NCI-H748 treated with DMSO at 0.1 percent for 48 hours (cell line): ENCODE measurements at places on chromosomes 12 and 14.

DNA sequence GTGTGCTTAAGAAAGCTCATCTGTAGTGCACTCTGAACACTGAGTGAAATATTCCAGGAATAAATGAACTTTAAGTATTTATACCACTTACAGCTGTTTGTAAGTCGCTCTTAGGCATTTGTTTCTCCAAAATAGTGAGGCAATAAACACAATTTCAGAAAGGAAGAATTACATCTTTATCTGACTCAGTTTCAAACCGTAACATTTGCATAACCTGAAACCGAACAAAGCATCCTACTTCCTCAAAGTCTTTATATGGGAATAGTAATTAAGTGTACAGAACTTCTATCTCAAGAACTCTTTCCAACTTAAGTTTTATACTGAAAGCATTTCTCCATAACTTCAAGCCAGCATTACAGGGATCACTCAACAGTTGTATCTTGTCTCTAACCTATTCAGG lies 58.4 kb downstream of the SOX5 start:
- no peak for DNase-seq

DNA sequence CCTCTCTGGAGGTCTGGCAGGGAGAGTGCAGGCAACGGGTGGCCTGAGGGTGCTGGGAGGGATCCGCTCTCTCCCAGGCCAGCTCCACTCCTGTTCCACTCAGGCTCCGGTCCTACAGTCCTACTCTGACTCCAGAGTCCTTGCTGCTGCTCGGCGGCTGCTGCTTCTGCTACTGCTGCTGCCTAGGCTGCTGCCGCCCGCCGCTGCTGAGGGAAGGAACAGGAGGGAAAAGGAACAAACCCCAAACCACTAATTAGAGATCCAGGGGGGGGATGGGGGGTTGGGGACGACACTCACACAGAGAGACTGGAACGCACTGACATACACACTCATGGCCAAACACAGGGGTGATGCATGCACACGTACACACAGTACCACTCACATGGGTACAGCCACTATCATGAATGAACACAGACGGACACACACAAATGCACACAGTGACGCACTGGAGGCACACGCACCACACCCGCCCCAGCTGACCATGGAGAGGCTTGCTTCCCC lies at the start of gene SP7:
Gene SP7 (minus strand): TSS at position 174 of the 501 bp plus-strand sequence. CDS start 708 bp downstream, outside the sequence.
- no peak for DNase-seq

GRCh38 chr12:74286254-74286653 lies 251.4 kb upstream of the ATXN7L3B start:
- no peak for DNase-seq

GRCh38 chr14:74488786-74489397 lies 4.2 kb downstream of the NPC2 start:
- no peak for DNase-seq

GRCh38 chr12:115097416-115097815 lies 413.4 kb upstream of the TBX3 start:
- no peak for DNase-seq

- no peak for DNase-seq
These were observed 26.7 kb upstream of the RIN3 start for GRCh38 chr14:92486881-92487280.

DNA sequence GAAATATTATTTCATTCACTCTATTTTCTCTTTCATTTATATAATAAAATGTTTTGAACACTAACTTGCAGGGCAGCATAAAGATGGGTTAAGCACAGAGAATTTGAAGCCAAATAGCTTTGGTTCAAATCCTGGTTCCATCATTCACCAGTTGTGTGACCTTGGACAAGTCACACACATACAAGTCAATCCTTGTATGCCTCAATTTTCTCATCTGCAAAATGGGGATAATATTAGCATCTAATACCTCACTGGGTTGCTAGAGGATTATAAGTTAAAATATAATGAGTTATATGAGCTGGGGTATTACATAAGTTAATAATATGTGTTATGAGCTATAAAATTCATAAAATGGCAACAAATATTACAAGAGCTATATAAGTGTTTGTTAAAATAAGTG lies 94.9 kb downstream of the SOX5 start:
- no peak for DNase-seq

DNA sequence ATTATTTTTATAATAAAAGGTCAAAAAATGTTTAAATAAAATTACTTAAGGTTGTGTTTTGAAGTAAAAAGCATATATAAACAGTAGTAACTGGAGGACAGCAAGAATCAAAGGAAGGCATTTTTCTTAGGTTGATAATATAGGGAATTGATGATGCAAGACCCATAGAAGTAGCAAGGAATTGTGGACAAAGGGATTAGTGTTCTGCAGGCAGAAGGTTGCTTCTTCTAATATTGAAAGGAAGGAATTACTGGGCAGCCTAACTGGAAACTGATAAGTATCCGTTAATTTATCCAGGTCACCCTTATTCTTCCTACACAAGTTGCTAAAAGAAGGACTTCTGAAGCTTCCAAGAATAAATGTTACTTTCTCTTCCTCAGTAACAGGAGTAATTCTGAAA lies 54.5 kb upstream of the ALX1 start:
- no peak for DNase-seq

DNA sequence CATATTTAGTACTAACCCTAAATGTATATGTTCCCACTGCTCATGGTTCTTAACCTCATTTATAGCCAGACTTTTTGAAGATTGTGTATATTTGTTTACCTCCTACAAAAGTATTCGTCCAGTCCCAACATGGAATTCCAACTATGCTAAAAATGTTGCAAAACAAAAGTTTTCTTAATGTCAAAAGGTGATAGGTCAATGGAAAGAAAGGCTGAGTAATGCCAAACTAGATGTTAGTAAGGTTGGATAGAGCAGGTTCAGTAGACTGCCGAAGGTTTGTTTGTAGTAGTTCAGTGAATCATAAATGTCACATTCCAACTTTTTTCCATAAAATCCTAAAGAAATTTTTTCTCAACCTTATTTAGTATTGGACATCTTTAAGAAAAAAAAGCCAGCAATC lies 874.5 kb downstream of the FLRT2 start:
- DNase-seq, result no peak

- peak; percentile 40 for DNase-seq
These were observed 141.1 kb downstream of the ALG10 start for GRCh38 chr12:34163443-34163842.

DNA sequence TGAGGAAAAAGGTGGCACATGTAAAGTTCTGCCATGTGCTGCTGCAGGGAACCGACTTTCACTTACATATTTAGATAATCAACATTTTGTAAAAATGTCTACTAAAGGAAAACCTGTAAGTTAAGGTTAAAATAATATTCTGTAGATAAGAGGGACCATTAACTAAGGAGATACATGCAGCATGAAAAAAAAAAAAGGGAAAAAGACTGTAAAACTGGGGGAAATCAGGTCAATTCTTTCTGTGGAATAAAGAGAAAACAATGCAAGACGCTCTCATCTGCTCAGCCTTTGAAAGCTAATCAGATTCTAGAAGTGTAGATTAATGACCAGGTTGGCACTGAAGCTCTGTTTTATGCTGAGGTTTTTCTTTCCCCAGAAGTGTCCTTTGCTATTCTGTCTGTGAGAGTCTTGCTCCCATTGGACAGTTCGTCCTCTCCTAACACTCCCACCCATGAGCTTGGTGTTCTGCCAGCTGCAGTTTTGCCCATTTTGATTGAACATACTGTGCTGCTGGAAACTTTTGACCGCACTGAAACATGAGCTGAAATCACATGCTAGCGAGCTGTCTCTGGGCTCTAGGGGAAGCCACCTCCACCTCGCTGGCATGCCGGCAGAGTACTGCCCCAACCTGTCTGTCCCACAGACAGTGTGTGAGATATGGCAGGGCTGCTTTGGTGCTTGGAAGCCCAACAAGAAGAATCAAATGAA lies 39.7 kb downstream of the PPTC7 start:
- DNase-seq, result no peak

DNA sequence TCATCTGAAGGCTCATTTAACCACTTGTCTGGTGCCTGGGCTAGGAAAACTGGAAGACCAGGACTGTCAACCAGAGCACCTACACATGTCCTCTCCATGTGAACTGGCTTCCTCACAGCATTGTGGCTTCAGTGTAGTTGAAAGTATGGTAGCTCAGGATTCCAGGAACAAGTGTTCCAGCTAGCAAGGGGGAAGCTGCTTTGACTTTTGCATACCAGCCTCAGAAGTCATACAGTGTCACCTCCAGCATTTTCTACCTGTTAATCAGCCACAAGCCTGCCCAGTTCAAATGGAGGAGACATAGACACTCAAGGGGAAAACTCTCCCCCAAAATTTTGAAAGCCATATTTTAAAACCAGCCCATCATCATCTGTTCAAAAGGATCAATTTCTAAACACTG lies 212.8 kb upstream of the CAND1 start:
- DNase-seq, result no peak

GRCh38 chr12:53770281-53770680 lies 18.5 kb upstream of the CISTR start:
- DNase-seq, result no peak

GRCh38 chr12:20463913-20464524 lies 95.7 kb downstream of the PDE3A start:
- DNase-seq, result no peak

GRCh38 chr12:113870035-113870434 lies 96.1 kb downstream of the RBM19 start:
- no peak for DNase-seq

GRCh38 chr12:91001306-91001705 lies 3.5 kb downstream of the EPYC start:
- no peak for DNase-seq

- DNase-seq, result no peak
These were observed 929.8 kb downstream of the DIO2 start for GRCh38 chr14:79281244-79282152.

- no peak for DNase-seq
These were observed 115.2 kb upstream of the PELI2 start for GRCh38 chr14:56002876-56003625.

GRCh38 chr12:15206338-15206737 lies 14.9 kb downstream of the RERG start:
- no peak for DNase-seq

DNA sequence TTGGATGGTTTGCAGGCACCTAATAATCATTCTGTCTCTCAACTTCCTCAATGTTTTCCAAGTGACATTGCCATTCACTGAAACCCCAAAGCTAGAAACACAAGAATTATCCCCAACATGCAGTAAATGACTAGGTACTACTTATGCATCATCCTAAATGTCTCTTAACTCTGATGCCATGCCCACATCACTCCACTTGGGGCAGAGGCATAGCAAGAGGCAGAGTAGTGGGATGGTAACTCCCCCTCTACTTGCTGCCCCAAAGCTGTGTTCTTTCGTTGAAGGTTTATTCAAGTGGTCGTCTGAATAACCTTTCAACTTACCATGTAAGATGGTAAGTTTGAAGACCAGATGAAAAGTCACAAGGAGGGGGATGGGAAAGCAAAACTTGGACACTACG lies 77.9 kb upstream of the SOX5 start:
- DNase-seq, result no peak

DNA sequence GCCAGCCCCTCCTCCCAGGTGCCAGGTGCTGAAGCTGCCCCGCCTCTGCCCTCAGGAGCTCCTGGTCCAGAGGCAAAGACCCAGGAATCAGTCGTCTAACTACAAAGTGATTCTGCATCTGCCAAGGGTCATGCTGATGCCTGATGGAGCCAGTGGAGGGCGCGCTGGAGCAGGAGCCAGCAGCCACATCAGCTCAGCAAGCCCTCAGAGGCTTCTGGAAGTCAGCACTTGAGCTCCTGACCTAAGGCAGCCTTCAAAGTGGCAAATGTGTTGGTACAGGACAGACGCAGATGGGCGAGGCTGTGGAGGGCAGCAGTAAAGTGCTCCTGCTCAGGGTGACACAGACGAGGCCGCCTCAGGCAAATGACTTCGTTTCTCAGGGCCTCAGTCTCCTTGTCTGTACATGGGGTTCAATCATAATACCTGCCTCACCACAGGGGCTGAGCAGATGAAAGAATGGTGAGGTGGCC lies 10.9 kb downstream of the C12orf43 start:
- peak; percentile 11 for DNase-seq

- DNase-seq, result no peak
These were observed 187.0 kb downstream of the ETV6 start for GRCh38 chr12:11836282-11837151.

GRCh38 chr14:21449899-21450216 lies 6.1 kb downstream of the CHD8 start:
- no peak for DNase-seq

DNA sequence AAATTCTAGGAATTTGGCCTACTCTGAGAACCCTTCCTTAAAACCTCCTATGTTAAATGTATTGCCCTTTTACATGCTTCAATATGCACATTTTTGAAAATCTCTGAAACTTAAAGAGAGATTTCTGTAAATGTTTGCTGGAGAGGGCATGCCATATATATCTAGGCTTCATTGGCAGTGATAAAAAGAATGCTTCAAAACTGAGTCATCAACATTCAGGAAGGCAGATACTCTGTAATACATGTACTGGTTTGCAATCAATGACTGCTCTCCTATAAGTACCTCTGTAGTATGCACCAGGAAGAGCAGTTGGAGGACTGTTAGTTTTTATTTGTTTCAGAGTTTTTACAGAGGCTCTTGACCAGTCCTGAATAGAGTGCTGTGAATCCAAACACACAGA lies 739.9 kb downstream of the SLC16A7 start:
- DNase-seq, result peak; percentile 27

- DNase-seq, result no peak
These were observed 8.7 kb upstream of the GALNT6 start for GRCh38 chr12:51399891-51400290.
